ENCODE measurements at places on chromosomes 11 and 22.
A peak's percentile ranks its signal among the peaks of the same experiment; 100 is the strongest.

DNA sequence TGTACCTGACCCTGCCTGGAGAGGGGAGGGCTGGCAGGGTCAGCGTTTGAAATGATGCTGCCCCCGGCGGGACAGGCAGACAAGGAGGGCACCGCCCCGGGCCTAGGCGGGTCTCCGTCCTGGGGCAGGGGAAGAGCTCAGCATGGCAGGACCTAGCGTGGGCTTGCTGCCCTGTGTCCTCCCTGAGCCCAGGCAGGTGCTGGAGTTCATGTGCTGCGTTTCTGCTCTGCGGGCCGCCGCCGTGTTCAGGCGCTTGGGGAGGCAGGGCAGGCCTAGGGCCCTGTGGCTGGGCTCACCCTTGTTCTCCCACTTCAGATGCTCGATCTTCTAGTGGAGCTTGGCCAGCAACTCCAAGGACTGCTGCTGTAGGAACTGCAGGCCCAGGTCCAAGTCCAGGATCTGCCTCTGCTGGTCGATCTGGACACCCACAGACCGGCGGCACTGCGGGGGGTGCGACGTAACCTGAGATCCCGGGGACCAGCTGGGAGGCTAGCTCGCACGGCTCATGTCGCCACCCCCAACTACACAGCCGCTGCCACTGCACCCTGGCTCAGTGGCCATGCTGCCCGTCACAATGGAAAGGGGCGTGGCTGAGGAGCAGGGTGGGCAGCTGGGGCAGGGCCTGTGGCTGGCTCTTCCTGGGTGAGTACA, 84.4 kb downstream of the MED15 start:
- DNase-seq, result peak; percentile 63

- DNase-seq, result no peak
Observed at GRCh38 chr11:111526501-111526900, 11.9 kb downstream of the HOATZ start.

- DNase-seq, result no peak
Observed at GRCh38 chr11:83864412-83865057, 578.4 kb upstream of the CCDC90B start.

- DNase-seq, result peak; percentile 82
Observed at GRCh38 chr22:39699631-39700360, 129.2 kb downstream of the CACNA1I start.

GRCh38 chr11:57940044-57940756, 83.5 kb upstream of the OR9Q1 start:
- no peak for DNase-seq

DNA sequence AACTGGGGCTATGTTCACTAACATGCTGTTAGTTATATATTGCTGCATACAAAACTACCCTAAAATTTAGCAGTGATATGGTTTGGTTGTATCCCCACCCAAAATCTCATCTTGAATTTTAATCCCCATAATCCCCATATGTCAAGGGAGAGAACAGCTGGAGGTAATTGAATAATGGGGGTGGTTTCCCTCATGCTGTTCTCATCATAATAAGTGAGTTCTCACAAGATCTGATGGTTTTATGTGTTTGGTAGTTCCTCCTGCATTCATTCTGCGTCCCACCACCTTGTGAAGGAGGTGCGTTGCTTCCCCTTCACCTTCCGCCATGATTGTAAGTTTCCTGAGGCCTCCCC, 10.0 kb upstream of the PATL1 start:
- DNase-seq, result no peak

DNA sequence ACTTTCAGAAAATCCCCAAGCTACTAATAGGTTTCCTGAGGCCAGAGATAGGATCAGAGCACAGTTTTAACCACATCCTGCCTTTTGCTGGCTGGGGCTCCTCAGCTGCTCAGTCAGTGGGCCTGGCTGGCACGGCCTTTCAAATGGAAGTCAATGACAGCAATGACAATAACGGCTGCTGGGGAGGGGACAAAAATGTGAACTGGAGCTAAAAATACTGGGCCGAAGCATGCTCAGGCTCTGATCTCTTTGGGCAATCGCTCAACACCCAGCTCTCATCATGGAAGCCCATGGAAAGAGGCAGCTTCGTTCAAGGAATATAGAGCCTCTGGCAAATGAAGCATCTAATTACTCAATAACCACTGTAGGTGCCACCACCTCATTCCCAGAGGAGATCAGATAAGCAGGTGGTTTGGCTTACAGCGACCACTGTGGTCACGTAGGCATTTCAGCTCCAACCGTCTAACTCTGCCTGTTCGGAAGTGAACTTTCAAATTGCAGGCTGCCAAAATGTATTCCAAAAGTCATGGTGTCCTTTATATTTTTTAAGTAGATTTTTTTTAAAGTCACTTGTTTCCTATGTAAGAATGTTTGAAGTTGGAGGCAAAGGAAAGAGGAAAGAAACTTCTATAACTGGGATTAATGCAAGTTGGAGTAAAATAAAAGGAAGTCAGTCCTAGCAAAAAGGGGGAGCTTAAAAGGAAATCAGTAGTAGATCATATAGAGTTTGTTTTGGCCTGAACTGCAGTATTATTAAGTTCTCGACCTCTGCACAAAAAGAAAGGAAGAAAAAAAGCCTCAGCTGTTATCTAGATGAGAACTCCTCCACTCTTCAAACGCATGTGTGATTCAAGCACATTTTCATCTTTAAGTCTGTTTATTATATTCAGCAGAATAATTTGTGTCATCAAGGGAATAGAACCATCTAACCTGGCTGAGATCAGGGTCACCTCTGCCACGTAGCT, 14.1 kb downstream of the WT1 start:
- no peak for DNase-seq

DNA sequence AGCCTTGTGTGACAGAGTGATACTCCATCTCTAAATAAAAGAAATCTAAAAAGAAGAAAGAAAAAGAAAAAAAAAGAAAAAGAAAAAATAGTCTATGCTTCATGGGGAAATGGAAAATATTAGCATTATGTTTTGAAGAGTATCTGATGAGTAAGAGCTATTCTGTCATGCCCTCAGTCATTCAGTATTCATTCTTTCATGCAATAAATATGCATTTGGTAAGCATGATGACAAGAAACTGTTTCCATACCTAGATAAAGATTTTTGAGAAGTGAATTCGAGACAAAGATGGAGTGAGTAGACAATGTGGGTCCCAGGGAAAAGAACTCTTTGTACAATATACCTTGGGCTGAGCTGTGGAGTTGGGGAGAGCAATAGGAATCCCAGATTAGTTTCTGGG, 6.2 kb upstream of the IFTAP start:
- no peak for DNase-seq

GRCh38 chr22:41823797-41824196, 9.1 kb upstream of the SREBF2 start:
- DNase-seq, result no peak

- DNase-seq, result no peak
Observed at GRCh38 chr11:125946712-125947418, 1.0 kb downstream of the VSIG10L2 start.

GRCh38 chr22:19880786-19881569, 26.3 kb upstream of the GNB1L start:
- peak; percentile 96 for DNase-seq

GRCh38 chr11:45224766-45225165, 61.4 kb downstream of the SYT13 start:
- no peak for DNase-seq

DNA sequence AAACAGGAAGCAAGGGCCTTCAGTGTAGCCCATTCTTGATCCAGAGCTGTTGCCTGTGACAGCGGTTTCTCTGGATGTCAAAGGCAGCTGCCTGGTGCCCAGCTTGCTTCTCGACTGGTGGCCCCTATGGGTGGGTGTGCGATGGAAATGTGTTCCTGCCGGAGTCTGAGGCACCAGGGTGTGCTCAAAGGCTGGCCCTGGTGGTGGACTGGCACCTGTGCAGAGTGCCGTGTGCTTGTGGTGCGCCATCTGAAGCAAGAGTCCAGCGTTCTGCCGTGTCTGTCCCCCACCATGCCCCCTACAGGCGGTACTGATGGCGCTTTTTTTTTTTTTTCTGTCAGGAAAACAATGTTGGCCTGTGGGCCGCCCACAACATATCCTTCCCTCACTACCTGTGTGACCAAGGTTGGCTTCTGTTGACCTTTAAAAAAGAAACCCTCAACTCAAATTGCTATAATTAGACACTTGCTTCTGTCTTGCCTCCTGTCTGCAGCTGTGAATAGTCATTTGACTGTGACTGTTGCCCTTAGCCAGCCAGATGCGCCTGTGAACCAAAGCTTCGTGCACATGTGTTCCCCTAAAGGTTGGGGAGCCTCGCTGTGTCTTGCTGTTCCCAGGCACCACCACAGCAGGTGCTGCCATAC, 4.7 kb upstream of the RANBP1 start:
- DNase-seq, result peak; percentile 69

GRCh38 chr11:65493367-65494176, 5.3 kb upstream of the MALAT1 start:
- peak; percentile 78 for DNase-seq

DNA sequence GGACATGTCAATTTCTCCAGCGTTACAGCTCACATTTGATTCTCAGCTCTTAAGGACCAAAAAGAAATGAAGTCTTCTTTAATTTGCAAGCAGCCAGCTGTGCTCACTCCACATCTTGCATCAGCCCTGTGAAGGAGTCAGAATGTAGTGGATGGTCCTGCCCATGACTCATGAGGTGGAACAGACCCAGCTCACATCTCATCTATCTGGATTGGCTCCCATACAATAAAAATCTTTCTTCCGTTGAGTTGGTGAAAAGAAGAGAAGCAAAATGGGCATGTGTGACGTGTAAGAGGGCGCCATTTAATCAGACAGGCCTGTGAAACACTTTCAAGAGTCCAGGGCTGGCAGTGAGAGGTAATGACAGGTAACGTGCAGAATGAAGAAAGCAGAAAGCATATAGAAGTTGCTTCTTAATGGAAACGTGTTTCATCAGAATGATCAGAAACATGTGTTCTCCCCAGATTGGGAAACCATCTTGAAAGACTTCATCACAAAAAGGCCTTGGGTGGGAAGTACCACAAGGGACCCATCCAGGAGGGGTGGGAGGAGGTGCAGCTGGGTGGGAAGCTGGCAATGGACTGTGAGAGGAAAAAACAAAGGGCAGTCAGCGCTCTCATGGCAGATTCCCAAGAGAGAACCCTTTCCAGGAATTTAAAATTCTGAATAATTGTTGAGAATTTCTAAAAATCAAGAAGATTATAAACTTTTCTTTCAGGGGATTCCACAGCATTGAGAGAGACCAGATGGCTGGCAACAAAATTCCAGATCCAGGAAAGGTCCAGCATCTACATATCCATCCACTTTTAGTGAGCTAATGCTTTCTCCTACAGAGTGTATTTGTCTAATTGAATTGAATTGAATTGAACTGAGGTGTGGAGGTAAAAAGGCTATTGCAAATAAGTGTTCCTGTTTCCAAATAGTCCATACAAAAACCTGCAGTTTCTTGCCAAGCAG, 57.0 kb downstream of the ETS1 start:
- DNase-seq, result no peak

GRCh38 chr11:128235426-128235825, 351.9 kb downstream of the ETS1 start:
- DNase-seq, result no peak

DNA sequence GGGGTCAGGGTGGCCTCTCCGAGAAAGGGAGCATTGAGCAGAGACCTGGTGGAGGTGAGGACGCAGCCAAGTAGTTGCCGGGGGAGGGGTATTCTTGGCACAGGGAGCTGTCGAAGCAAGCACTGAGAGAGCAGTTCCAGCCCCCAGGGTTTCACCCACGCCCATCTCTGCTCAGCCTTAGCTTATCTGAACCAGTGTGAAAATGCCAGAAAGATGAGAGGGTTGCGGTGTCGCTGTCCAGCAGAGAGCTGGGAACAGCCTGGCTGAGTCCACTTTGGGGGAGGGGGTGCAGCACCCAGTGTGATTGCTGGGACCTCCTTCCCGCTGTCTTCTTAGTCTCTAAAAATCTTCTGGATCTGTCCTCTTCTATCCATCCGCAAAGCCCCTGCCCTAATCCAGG, 123.3 kb upstream of the TBCEL start:
- peak; percentile 31 for DNase-seq

DNA sequence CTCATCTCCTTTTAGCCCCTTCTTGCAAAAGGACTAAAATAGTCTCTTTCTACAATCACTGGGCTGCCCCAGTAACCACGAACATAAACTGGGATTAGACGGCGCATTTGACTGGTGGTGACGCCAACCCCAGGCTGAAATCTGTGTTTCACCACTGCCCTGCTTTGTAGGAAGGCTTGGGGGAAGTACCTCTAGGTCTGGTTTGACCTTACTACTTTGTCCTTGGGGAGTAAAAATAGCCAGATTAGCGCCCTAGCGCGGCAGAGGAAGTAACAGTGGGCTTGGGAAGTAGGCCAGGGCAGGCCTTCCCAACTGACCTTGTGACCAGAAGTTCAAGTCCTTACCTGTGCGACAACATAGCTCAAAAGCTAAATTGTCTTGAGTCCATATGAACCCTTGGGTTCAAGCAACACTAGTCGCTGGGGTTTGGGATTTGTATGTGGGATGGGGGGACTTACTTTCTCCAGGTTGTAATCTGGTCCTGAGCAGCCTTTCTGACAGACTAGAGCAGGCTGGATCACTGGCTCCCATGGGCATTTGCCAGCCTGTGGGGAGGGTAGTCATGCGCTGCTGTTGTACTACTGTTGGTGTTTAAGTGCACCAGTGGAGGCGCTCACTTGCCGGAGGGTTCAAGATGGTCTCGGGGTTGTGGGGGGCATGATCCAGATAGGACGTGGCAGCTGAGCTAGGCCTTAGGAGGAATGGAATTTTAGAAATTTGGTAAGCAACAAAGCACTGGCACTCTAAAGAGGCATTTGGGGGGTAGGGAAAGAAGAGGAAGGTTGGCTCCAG, 953 bp upstream of the PACS1 start:
- no peak for DNase-seq

DNA sequence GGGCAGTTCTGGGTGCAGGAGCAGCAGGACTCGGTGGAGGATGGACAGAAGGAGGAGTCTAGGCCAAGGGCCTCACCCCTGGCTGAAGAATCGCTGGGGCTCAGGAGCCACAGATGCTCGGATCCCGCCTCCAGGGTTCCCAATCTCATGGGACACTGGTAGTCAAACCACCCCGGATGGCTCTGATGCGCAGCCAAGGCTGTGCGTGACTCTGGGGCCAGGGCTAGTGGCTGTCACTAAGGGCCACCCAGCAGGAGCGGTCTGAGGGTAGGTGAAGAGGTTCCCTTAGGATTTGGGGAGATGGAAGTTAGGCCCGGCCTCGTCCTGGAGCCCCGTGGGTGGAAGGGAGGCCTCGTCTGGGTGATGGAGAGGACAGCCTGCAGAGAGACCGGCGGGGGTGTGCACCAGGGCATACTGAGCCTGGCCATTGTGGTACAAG, 300.6 kb downstream of the TBC1D22A start:
- DNase-seq, result no peak

DNA sequence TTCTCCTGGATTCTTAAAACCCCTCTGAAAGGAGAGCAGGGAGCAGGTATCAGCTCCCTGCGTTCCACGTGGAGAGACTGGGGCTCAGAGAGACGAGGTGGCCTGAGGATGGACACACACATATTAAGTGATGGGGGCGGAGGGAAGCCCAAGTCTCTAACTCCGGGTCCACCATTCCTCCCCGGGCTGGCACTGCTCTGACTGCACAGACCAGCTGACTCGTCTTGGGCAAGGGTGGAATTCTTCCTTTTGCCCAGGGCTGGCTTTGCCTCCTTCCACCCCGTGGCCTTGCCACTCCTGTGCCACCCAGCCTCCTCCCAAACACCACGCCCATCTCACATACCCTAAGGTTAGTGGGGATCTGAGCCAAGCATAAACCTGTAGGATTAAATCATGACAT, 65.0 kb downstream of the BUD13 start:
- DNase-seq, result no peak

Measured in neural progenitor cell (in vitro differentiated cells).